Stimulated activated CD4-positive, alpha-beta T cell treated with anti-CD3 and anti-CD28 coated beads, Interleukin-1b, Interleukin-23, amount 100 ng/mL, for 1 hour (primary cell): ENCODE measurements at places on chromosomes 6 and 20.

GRCh38 chr6:144873623-144874378 is 588.7 kb downstream of the UTRN start:
- DNase-seq, result no peak

DNA sequence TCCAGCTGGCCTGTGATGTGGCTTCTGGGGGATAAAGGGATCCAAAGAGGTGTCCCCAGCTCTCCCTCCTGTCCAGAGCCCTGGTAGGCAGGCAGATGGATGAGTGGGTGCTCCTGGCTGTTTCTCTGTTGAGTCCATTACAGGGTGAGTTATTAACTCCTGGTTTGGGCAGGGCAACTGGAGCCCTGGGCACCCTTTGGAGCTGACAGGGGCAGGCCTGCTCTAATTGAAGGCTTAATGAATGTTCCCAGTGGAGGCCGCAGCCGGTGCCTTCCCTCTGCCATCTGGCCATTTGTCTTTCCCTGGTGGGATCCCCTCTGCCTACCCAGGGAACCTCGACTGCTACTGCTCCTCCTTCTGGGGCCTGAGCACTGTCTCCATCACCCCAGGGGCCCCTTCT is 44.7 kb upstream of the MLN start:
- DNase-seq, result no peak

DNA sequence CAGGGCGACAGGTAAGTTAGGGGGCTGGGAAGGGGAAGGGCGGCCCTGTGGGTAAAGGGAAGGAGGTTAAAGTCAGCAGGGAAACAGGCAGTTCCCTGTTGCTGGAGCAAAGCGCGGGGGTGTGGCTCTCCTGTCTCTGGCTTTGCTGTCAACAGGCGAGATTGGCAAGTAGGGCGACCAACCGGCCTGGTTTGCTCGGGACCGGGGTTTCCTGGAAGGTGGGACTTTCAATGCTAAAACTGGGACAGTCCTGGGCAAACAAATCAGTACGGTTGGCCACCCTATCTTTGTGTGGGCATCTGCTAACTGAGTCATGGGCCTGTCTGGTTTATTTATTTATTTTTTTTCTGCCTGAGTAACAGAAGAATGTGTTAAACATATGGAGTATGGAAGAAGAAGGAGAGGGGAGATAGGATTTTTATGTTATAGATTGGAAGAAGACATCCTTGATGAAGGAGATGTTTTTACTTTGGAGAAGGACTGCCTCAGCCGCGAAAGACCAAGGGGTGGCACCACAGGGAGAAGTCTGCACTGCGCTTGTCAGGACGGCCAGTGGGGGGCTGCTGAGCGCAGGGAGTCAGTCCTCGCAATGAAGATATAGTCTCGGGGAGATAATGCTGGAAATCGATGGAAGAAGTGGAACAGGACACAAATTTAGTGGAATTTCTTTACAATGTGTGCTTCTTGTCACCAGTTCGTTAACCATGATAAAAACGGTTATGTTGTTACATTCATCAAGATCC is 43.4 kb upstream of the ESR1 start:
- no peak for DNase-seq

GRCh38 chr6:69390125-69390524 is 406.7 kb downstream of the LMBRD1 start:
- no peak for DNase-seq

- no peak for DNase-seq
These were observed 1.6 kb upstream of the SYNCRIP start for GRCh38 chr6:85644279-85644762.

DNA sequence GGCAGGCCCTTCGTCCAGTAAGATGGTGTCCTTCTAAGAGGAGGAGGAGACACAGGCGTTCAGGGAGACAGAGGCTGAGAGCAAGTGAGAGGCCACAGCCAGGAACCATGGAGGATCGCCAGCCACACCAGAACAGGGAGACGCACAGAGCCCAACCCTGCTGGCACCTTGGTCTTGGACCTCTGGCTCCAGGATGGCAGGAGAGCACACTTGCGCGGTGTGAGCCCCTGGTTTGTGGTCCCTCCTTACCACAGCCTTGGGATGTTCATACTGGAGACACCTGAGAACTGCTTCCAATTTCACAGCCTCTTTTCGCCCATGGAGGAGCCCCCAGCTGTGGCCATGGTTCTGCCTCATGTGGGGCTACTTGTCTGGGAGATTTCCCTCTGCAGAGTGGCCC is 222.4 kb downstream of the DLL1 start:
- DNase-seq, result no peak

- no peak for DNase-seq
These were observed 63.1 kb downstream of the CDS2 start for GRCh38 chr20:5189917-5190316.

DNA sequence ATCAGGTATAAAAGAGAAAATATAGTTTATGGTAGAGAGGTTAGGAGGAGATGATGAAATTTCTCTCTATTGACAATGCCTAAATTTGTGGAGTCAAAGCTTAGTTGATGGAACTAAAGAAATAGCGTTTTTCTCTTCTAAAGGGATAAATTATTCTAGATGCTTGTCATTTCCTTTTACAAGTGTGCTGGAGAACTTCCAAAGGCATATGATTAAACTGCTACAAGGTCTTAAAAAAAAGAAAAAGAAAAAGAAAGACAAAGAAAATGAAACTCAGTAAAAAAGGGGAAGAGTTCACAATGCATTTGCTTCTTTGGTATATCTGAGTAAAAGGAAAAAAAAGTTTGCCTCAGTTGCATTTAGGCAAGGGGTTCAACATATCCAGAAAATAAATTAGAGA is 499.8 kb upstream of the PTCHD4 start:
- no peak for DNase-seq

DNA sequence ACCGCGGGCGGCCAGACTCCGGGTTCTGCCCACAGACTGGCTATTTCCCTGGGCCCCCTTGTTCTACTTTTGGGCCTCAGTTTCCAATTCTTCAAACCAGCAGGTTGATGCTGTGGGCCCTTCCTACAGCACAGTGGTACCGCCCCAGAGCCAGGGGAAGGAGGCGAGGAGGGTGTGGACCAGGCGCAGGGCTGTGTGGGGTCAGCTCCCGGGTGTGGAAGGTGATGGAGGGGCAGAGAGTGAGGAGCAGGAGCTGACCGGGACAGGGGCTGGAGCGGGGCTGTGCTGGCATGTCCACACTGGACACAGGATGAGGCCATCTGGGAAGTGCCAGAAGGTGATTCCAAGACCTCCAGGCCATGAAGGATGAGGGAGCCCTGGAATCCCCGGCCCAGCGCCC is 35.2 kb upstream of the CHRNA4 start:
- no peak for DNase-seq

- no peak for DNase-seq
These were observed 139.1 kb downstream of the ARID1B start for GRCh38 chr6:156916130-156916801.

DNA sequence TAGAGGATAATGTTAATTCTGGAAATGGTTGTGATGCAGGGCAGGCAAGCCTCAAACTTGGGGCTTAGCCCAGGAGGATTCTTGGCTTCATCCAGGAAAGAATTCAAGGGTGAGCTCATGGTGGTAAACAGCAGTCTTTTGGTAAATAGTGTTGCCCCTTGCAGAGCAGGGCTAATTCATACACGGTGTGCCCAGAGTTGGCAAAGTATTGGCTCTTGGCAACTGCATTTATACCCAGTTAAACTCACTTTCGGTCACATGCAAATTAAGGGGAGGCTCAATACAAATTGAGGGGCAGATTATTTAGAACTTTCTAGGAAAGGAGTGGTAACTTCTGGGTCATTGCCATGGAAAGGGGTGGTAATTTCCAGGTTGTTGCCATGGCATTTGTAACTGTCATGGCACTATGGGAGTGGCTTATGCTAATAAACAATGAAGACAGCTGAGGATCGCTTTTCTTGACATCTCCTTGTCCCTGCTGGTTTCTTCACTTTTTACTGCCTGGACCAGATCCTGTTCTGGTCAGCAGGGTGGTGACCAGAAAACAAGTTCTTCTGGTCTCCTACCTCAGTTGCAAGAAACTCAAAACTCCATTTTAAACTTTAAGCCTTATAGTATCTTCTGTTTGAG is 3.9 kb upstream of the OTOR start:
- no peak for DNase-seq

- no peak for DNase-seq
These were observed 93.3 kb downstream of the SESN1 start for GRCh38 chr6:109001291-109001894.

DNA sequence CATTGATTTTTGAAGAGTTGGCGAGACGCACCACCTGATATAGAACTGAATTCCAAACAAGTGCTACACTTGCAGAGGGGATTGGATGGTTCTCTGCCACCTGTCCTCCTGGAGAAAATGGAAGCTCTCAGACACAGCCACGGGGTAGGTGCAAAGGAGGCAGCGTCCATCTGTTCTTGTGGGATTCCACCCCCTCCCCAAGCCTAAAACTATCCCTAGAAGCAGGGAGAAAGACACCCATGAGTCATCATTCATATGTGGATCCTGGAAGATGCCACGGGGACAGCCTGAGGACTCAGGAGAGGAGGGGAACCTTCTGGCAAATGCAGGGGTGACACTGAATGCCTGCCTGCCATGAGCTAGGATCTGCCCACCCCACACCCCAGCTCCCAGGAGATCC is 171.3 kb upstream of the CST7 start:
- no peak for DNase-seq

DNA sequence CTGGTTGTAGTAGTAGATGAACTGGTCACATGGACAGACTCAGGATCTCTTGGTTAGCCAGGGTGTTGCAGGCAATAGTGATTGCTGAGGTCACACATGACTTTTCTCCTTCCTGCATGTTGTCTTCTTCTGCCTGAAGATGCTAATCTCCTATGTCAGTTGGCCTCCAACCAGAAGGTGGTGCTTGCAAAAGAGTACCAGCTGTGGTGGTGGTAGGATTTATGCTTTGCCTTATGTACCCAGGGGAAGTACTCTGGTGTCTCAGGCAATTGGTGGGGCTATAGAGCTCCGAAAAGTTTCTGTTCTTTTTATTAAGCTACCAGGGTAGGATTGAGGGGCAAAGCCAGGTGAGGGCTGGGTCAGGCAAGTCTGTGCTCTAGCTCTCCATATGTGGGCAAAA is 98.5 kb downstream of the CARMIL1 start:
- DNase-seq, result no peak

GRCh38 chr6:165306955-165307354 is 2.5 kb downstream of the C6orf118 start:
- DNase-seq, result no peak

DNA sequence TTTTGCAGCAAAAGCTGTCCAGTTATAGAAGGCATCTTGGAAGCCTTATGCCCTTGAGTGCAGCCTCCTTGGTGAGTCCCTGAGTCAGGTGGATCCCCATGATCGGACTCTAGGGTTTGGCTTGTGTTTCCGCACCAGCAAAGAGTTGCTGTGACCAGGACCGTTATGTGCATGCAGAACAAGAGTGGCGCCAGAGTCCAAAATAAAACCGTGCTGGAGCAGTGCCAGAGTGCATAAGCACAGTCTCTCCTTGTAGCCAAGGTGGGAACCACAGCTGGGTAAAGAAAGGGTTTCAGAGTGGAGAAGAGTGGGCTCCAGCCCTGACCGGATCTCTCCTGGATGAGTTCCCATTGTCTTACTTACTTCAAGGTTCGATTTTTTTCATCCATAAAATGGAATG is 58.6 kb downstream of the FOXA2 start:
- no peak for DNase-seq

GRCh38 chr6:159898519-159898918 is 7.7 kb downstream of the MAS1 start:
- DNase-seq, result no peak

DNA sequence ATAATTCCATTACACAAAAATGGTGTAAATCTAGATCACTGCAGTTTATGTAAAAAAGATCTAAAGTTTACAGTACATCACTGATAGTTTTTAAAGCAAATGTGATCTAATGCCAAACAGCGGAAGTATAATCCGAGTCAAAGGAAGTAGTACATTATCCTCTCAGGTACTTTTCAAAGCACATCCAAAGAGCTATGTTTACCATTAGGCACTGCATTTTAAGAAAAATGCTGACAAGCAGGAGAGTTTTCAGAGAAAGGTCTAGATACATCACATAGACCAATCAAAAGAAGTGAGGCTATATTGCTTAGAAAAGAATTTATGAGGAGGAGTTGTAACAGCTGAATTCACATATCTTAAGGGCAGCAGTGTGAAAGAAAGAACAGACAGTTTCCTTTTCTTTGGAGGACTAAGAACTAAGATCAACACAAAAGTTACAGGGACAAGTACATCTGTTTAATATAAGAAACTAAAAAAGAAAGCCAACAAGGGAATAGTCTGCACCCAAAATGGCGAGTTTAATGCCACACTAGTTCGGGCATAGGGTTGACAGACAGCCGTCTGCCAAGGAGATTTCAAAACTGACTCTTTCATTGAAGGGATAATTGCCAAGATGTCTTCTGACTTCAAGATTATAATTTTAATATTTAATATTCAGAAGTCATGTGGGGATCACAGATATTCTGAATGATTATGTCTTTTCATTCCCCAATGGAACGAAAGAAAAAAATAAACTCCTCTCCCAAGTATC is 1.4 kb downstream of the ZNF184 start:
- no peak for DNase-seq

GRCh38 chr20:40982415-40983145 is 46.0 kb upstream of the TOP1 start:
- DNase-seq, result no peak

DNA sequence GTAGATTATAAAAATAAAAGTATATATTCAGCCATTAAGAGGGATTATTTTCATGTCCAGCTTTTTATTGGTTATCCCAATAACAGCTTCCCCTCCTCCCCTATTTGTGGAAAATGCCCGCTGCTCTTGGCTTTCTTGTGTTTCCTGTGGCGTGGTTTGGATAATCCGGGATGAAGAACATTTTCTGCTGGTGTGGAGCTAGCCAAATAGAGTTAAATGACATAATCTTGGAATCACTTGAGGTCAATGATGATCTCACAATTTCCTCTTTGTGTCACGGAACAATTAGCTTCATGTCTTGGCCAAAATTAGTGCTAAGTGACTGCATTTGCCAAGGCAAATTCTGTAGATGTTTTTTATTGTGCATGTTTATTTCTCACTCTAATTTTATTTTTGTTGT is 394.0 kb downstream of the LAMA2 start:
- no peak for DNase-seq

- DNase-seq, result no peak
These were observed 165.7 kb downstream of the FOXC1 start for GRCh38 chr6:1775441-1775840.

DNA sequence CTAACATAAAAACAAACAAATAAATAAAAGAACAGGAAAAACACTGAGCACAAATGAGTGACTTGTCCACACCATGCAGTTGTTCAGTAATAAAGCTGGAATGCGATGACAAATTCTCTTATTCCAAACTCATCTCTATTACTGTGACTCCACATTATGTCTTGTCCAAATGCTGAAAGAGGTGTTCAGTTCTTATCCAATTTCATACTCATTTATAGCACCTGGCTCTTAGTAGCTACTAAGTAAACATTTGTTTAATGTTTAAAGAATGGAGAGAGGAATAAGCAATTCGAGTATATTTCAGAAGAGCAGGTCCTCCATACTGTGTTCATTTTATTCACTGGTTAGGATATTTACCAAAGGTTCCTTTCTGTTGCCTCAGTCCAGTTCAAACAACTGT is 439.0 kb upstream of the JAG1 start:
- DNase-seq, result no peak
